ENCODE measurements at places on chromosomes 16 and 17. TPM values are rescaled to one million over a fixed set of nuclear protein-coding genes. Genes with fewer than 3 reads are reported as not detected.

DNA sequence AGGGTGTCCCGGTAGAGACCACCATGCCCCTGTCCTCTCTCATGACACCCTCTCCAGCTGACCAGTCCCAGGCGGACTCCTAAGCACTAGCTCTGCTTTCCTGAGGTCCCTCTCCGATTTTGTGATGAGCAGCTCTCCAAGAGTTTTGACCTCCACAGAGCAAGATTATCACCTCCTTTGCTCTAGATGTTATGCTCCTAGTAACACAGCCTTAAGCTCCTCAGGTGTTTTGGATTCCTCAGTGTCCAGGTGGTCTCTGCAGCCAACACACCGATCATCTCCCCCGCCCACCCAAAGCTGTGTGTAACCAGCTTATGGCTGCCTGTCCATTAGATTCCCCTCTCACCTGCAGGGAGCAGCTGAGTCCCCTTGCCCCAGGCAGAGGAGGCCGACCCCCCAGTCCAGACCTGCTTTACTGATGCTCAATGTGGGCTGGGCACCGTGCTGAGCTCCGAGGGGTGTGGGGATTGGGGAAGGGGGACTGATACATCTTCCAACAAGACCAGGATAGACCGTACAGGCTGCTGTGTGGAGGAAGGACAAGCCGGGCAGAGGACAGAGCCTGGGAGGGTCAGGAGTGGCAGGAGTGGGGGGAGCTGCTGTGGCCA, 2.3 kb downstream of the TRPV3 start:
- no peak overlapping the region for H3K27ac ChIP-seq
- H3K27me3 ChIP-seq = no peaks in the 10 kb centered on the region
- no peaks in the 10 kb centered on the region for H3K36me3 ChIP-seq
- DNase-seq = no peak
- no peak overlapping the region for H3K4me3 ChIP-seq

The UNC13D gene
- total RNA-seq = 1.2 TPM

The DHRS13 gene
- total RNA-seq = 13.8 TPM

The KRTAP3-2 gene
- total RNA-seq = not detected

DNA sequence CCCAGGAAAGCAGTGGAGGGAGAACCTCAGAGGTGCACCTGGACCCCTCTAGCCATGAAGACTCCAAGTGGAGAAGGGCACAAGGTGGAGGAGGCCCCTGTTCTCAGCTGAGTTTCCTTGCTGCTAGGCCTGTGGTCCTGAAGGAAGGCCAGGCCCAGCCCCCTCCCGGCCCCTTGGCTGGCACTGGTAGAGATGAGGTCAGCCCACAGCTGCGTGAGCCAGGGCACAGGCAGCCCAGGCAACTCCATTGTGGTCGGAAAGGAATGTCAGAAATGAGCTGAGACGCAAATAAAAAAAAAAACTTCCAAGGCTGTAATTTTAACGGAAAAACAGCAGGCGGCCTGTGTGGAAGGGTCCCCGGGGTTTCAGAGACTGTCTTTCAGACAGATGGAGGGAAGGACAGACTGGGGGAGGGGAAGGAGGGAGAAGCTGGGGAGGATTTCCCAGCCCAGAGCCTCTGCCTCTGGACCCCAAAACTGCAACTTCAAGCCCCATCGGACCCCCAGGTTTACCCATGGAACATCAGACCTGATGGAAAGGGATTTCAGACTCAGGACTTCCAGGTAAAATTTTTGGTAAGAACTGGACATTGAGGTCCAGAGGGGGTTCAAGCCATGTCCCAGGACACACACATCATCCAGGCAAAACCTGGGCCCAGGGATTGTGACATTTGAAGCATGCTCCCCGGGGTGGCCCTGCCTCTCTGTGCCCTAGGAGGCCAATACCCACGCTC, 25.6 kb upstream of the MRPS23 start:
- peak overlapping the region; percentile 7 for H3K4me3 ChIP-seq
- H3K27ac ChIP-seq = peak overlapping the region; percentile 84
- H3K27me3 ChIP-seq = no peaks in the 10 kb centered on the region
- peak; percentile 83 for DNase-seq
- H3K36me3 ChIP-seq = no peaks in the 10 kb centered on the region

GRCh38 chr17:62630365-62631085, 3.1 kb downstream of the MRC2 start:
- no peaks in the 10 kb centered on the region for H3K4me1 ChIP-seq
- no peak overlapping the region for H3K4me3 ChIP-seq
- no peaks in the 10 kb centered on the region for H3K27me3 ChIP-seq
- H3K27ac ChIP-seq = no peak overlapping the region
- no peaks in the 10 kb centered on the region for H3K36me3 ChIP-seq
- no peak for DNase-seq

DNA sequence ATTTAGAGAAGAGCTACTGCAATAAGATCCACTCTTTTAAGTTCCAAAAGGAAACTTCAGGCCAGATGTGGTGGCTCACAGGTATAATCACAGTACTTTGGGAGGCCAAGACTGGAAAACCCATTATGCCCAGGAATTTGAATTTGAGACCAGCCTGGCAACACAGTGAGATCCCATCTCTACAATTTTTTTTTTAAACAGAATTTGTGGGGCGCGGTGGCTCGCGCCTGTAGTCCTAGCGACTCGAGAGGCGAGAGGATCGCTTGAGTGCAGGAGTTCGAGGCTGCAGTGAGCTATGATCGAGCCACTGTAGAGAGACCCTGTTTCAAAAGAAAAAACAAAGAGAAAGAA, 793 bp downstream of the COG7 start:
- peak overlapping the region; percentile 71 for H3K27ac ChIP-seq
- H3K4me1 ChIP-seq = no peaks in the 10 kb centered on the region
- peak overlapping the region; percentile 83 for H3K4me3 ChIP-seq
- H3K36me3 ChIP-seq = no peaks in the 10 kb centered on the region
- H3K27me3 ChIP-seq = no peaks in the 10 kb centered on the region

GRCh38 chr17:32341857-32342602, at the start of gene C17orf75:
Gene C17orf75 (minus strand): TSS chr17:32342173. CDS start chr17:32342139, 34 bp downstream.
- H3K27me3 ChIP-seq = no peaks in the 10 kb centered on the region
- peak within 1 kb of the TSS; percentile 52 for H3K4me3 ChIP-seq
- H3K36me3 ChIP-seq = no peaks in the 10 kb centered on the region
- H3K4me1 ChIP-seq = no peaks in the 10 kb centered on the region

DNA sequence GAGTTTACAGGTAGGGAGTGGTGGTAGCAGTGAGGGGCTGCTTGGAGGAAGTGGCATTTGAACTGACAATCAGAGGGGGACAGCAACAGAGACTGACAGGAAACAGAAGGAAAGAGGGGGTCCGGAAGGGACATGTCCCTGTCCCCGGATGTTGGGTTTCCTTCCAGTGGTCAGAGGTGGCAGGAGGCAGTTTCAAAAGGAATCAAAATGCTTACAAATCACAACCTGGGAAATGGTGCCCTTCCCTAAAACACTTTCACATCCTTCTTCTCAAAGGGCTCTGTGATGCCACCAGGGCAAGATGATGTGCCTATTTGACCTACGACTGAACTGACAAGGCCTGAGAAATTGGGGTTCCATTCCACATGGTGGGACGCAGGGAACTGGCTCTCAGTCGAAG, 19.7 kb downstream of the ADGRG1 start:
- no peaks in the 10 kb centered on the region for H3K36me3 ChIP-seq
- H3K4me3 ChIP-seq = no peak overlapping the region
- H3K27ac ChIP-seq = peak overlapping the region; percentile 63
- no peaks in the 10 kb centered on the region for H3K27me3 ChIP-seq

The RFFL gene
- total RNA-seq = 13.3 TPM

Data from uterus (tissue), 4 donors.